Kidney glomerular epithelial cell (primary cell): ENCODE measurements at places on chromosomes 7 and 10.

DNA sequence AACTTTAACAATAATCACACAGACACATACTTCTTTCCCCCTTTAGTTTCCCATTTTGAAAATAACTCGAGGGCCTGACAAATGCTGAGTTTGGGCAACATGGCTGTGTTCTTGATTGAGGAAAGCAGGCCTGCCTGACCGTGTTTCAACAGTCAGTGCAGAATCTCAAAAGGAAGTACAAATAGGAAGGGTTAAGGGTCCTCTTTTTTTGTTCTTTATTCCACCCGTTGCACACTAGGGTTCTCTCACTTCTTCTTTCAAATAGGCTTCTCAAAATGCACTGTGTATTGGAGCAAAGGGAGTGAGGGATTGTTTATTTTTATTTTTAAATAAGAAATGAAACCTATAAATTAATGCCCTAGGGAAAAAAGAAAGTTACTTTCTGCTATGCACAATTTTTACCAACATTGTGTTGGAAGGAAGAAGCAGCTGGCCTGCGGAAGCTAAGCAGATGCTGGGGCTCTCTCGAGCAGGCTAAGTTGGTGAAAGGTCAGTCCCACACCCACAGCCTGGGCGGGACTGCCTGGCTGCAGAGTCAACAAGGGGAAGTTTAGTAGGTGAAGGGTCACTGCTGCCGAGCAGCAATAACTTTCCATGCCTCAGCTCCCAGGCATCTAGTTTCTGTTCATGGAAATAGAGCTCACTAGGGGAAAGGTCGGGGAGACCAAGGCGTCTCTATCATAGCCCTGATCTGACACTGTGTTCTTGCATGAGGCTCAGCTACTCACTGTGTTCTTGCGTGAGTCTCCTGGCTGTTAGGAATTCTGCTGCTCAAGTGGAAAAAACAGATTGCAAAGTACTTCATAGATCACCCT is 12.2 kb upstream of the PDK4 start:
- DNase-seq, result peak; percentile 94

- no peak for DNase-seq
Observed at GRCh38 chr7:114085592-114086501, 167.0 kb upstream of the PPP1R3A start.

GRCh38 chr10:93081834-93082233 is 8.1 kb downstream of the CYP26A1 start:
- peak; percentile 6 for DNase-seq

DNA sequence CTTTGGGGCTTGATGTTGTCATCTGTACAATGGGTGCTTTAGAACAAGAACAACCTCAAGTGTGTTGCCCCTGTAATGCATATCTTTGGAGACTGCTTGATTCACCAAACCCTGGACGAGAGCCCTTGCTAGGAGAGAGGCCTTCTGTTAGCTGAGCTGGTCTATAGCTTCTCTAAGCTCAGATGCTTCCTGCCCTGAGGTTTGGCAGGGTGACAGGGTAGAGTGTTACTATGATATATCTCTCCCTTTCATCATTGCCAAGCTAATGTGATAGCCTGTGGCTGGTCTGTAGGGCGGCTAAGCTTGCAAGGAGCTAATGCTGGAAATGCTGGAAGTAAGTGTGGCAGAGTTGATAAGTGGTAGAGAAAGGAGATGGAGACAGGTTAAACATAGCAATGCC is 364.1 kb downstream of the RPS24 start:
- no peak for DNase-seq

DNA sequence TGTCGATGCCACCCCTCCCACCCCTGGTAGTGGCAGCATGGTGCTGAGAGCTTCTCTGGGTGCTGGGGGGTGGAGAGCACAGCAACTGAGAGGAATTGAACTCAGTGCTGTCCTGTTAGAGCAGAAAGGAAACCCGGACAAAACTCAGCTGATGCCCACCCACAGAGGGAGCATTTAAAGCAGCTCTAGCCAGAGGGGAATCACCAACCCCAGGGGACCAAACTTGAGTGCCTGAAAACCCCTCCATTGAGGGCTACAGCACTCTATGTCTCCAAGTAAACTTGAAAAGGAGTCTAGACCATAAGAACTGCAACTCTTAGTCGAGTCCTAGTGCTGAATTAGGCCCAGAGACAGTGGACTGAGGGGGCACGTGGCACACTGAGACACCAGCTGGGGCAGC is 16.8 kb upstream of the FOXI2 start:
- DNase-seq, result no peak

DNA sequence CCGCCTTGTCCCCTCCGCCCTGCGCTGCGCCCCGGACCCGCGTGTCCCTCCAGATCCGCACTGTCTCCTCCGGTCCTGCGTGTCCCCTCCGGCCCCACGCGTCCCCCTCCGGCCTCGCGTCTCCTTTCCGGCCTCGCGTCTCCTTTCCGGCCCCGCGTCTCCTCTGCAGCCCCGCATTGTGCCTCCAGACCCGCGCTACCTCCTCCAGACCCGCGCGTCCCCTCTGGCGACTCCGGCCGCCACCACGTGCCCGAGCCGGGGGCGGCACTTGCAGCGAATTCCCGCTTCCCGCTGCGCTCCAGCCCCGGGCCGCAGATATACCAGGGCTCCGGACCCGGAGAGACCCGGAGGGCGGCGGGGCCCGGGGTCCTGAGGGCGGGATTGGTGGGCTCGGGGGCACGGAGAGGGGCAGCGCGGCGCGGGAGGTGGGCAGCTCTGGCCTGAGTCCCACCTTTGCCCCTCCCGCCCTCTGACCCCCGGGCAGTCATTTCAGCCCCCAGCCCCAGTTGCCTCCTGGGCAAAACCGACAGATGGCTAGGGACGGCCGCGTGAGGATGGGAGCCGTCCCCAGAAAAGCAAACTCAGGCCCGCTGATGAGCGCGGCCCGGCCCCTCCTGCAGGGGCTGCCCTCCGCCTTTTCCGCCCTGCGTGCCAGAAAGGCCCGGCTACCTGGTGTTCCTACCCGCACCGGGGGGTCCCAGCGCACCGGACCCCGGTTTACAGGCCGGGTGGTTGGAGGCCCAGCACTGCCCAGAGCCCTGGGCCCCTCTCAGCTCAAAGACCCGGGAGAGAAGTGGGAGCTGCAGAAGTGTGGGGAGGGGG is 56.5 kb downstream of the RBM17 start:
- DNase-seq, result no peak
